ENCODE measurements at places on chromosomes 6 and 20.

GRCh38 chr6:112155886-112156285 is 68.5 kb downstream of the FAM229B start:
- DNase-seq, result no peak
- no peak overlapping the region for H3K27ac ChIP-seq
- H3K4me3 ChIP-seq, result no peak overlapping the region
- H3K36me3 ChIP-seq, result no peaks in the 10 kb centered on the region
- peaks cover 1% of the 10 kb centered on the region for H3K27me3 ChIP-seq

DNA sequence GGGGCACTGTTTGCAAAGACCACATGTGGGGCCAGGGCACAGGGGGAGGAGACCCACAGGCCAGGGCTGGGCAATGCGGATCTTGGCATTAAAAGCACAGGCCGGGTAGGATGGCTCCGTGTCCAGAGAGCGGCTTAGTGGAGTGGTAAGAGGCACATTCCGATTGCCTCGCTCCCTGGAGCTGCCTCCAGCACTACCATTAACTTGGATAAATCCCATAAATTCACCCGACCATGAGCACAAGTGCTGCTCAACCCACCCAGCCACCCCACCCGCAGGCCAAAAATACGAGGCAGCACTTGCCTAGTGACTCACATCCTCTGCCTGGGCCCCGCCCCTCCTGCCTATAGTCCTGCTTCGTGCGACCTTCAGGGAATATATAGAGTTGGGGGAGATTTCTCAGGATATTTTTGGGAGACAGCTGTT is 67.5 kb upstream of the QKI start:
- H3K27ac ChIP-seq, result peak overlapping the region; percentile 40
- no peak for DNase-seq
- no peaks in the 10 kb centered on the region for H3K36me3 ChIP-seq
- peaks cover 2% of the 10 kb centered on the region for H3K27me3 ChIP-seq
- no peak overlapping the region for H3K4me3 ChIP-seq

GRCh38 chr20:45765307-45765875 is 26.3 kb downstream of the WFDC3 start:
- peaks cover 6% of the 10 kb centered on the region for H3K4me1 ChIP-seq
- H3K27ac ChIP-seq, result no peak overlapping the region
- H3K27me3 ChIP-seq, result no peaks in the 10 kb centered on the region

DNA sequence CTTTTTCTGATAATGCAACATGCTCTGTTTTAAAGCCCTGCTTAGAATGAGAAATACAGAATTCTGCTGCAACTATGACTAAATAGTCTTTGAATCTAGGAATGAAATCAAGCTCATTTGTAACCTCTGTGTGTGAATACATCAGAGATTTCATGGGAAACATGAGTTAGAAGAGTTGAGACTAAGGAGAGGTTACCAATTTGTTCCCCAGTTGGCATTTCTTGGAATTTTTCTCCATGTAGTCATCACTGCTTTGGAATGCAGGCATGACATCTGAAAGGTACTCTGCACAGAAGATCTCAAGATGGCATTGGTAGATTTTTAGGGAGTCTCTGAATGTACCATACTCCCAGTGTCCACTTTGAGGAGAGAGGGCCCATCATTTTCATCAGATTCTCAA is 237.2 kb downstream of the TFAP2A start:
- H3K27me3 ChIP-seq, result peaks cover 1% of the 10 kb centered on the region
- no peak for DNase-seq
- no peak overlapping the region for H3K27ac ChIP-seq
- H3K4me3 ChIP-seq, result no peak overlapping the region
- no peaks in the 10 kb centered on the region for H3K4me1 ChIP-seq
- H3K36me3 ChIP-seq, result no peaks in the 10 kb centered on the region

GRCh38 chr20:48193627-48194425 is 408.5 kb upstream of the SULF2 start:
- H3K36me3 ChIP-seq, result no peaks in the 10 kb centered on the region
- no peak overlapping the region for H3K27ac ChIP-seq
- H3K4me3 ChIP-seq, result no peak overlapping the region
- no peak for DNase-seq

DNA sequence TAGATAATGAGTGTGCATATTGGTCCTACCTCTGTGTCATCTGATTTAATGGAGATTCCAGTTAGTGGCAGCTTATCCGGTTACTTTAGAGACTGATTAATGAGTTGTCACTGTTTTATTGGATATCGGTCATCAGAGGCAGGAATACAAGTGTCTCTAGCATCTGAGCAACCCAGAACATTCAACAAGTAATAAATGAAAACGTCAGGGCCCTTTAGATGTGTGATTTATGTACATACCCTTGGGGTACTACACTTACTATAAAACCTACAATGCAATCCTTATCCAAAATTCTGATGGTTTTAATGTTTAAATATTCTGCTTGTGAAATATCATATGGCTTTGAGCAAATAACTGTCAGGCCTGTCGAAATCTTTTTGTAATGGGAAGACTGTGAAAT is 1117.9 kb upstream of the FLRT3 start:
- peaks cover 13% of the 10 kb centered on the region for H3K4me1 ChIP-seq
- DNase-seq, result no peak
- no peak overlapping the region for H3K27ac ChIP-seq
- peaks cover 2% of the 10 kb centered on the region for H3K27me3 ChIP-seq

DNA sequence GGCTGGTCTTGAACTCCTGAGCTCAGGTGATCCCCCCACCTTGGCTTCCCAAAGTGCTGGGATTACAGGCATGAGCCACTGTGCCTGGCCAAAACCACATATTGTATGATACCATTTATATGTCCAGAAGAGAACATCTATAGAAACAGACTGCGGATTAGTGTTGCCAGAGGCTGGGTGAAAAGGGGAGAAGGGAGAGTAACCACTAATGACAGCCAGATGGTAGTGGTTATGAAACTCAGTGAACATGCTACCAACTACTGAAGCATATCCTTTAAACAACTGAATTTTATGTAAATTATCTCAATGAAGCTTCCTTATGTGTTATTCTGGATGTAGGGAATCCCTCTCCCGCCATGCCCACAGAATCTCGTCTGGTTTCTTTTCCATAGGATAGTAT is 15.7 kb downstream of the SLC23A2 start:
- no peak overlapping the region for H3K4me3 ChIP-seq
- no peak overlapping the region for H3K27ac ChIP-seq
- no peak for DNase-seq
- H3K36me3 ChIP-seq, result peaks cover 4% of the 10 kb centered on the region
- H3K4me1 ChIP-seq, result peaks cover 20% of the 10 kb centered on the region

GRCh38 chr20:9392892-9393857 is 121.2 kb upstream of the LAMP5 start:
- H3K4me1 ChIP-seq, result peaks cover 14% of the 10 kb centered on the region
- H3K27me3 ChIP-seq, result peaks cover 2% of the 10 kb centered on the region
- no peak overlapping the region for H3K27ac ChIP-seq
- H3K36me3 ChIP-seq, result no peaks in the 10 kb centered on the region
- H3K4me3 ChIP-seq, result no peak overlapping the region

DNA sequence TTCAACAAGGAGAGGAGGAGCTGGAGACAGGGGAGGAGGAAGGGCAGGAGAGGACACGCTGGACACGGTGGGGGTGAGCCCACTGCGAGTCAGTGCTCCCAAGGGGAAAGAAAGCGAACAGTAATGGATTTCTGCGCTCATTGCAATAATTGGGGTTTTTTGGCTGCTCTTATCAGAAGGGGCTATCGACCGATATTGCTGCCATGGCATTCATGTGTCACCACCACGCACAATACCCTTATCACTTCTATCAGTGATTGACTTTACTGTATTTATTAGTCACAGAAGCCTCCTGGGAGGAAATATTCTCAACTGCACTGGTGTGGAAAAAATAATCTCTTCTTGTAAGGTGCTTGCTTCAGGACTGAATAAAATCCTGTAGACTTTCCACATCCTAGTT is 55.8 kb downstream of the CEP43 start:
- H3K4me1 ChIP-seq, result no peaks in the 10 kb centered on the region
- H3K4me3 ChIP-seq, result no peak overlapping the region
- H3K36me3 ChIP-seq, result no peaks in the 10 kb centered on the region
- DNase-seq, result no peak

DNA sequence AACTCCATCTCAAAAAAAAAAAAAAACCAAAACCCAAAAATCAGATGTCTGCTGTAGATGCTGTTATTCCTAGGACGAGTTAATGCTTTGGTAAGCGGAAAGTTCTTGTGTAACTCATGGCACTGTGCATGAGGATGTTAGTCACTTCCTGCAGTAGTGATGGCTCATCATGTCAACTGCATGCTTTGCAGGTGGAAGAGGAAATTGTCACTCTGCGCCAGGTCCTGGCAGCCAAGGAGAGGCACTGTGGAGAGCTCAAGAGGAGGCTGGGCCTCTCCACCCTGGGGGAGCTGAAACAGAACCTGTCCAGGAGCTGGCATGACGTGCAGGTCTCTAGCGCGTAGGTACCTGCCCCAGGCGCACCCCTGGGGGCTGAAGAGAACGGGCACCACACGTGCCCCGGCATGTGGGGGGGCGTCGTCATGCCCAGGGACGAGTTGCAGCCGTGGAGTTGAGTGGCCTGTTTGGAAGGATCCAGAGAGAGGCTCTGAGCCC is 8.5 kb downstream of the TPD52L2 start:
- peaks cover 3% of the 10 kb centered on the region for H3K4me1 ChIP-seq
- H3K27ac ChIP-seq, result no peak overlapping the region
- peak overlapping the region; percentile 77 for H3K4me3 ChIP-seq
- peaks cover 22% of the 10 kb centered on the region for H3K36me3 ChIP-seq
- H3K27me3 ChIP-seq, result peaks cover 5% of the 10 kb centered on the region
